SK-N-SH (cell line): ENCODE measurements at places on chromosomes 11 and 22. TPM values are rescaled to one million over a fixed set of nuclear protein-coding genes. Genes with fewer than 3 reads are reported as not detected.
A peak's percentile ranks its signal among the peaks of the same experiment; 100 is the strongest.

GRCh38 chr22:25621986-25622385 lies 57.5 kb downstream of the GRK3 start:
- no peaks in the 10 kb centered on the region for H3K27me3 ChIP-seq
- no peaks in the 10 kb centered on the region for H3K36me3 ChIP-seq
- H3K4me1 ChIP-seq = no peaks in the 10 kb centered on the region
- no peak for DNase-seq
- H3K4me3 ChIP-seq = no peak overlapping the region
- H3K27ac ChIP-seq = no peak overlapping the region

GRCh38 chr11:788953-789940 lies 643 bp downstream of the CEND1 start:
- H3K27me3 ChIP-seq = no peaks in the 10 kb centered on the region
- no peaks in the 10 kb centered on the region for H3K36me3 ChIP-seq
- H3K4me1 ChIP-seq = peaks cover 20% of the 10 kb centered on the region; the same call in 1 of the 2 replicates
- H3K4me3 ChIP-seq = peak overlapping the region; percentile 58

DNA sequence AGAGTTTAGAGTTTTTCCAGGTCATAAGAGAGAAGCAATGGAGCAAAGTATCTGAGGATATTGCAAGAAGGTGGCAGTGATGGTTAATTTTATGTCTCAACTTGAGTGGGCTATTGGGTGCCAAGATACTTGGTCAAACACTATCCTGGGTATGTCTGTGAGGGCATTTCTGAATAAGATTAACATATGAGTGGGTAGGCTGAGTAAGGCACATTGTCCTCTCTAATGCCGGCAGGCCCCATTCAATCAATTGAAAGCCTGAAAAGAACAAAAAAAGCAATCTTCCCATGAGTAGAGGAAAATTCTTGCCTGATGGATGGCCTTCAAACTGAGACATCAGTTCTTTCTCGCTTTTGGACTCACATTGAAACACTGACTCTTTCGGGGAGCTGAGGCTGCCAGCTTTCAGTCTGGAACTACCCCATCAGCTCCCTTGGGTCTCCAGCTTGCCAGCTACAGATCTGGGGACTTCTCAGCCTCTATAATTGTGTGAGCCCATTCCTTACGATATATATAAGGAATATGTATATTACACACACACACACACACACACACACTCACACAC lies 228.8 kb downstream of the BUD13 start:
- no peak overlapping the region for H3K27ac ChIP-seq
- H3K4me3 ChIP-seq = no peak overlapping the region
- no peak for DNase-seq
- no peaks in the 10 kb centered on the region; the same call in 1 of the 2 replicates for H3K27me3 ChIP-seq
- H3K36me3 ChIP-seq = no peaks in the 10 kb centered on the region

DNA sequence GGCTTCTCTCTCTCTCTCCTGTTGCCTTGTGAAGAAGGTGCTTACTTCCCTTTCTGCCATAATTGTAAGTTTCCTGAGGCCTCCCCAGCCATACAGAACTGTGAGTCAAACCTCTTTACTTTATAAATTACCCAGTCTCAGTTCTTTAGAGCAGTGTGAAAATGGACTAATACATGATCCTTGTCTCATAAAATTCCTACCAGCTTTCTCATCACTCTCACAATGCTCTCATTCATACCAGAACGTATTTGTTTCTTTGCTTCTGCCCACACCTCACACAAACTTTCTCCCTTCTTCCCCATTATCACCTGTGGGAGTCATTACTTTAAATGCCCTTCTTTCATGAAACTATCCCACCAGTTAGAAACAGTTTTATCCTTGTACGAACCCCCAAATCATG lies 62.7 kb upstream of the ARHGAP42 start:
- DNase-seq = no peak
- H3K27me3 ChIP-seq = no peaks in the 10 kb centered on the region
- H3K4me1 ChIP-seq = no peaks in the 10 kb centered on the region
- H3K36me3 ChIP-seq = no peaks in the 10 kb centered on the region
- no peak overlapping the region for H3K4me3 ChIP-seq

DNA sequence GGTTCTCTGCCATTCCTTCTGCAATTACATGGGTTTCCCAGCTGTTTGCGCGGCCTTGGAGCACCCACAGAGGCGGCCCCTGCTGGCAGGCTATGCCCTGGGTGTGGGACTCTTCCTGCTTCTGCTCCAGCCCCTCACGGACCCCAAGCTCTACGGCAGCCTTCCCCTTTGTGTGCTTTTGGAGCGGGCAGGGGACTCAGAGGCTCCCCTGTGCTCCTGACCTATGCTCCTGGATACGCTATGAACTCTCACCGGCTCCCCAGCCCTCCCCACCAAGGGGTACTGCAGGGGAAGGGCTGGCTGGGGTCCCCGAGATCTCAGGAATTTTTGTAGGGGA lies 2.6 kb downstream of the RCE1 start:
- peak; percentile 11 for DNase-seq
- H3K4me3 ChIP-seq = no peak overlapping the region
- peaks cover 24% of the 10 kb centered on the region; the same call in 1 of the 2 replicates for H3K4me1 ChIP-seq

- H3K36me3 ChIP-seq = peaks cover 2% of the 10 kb centered on the region; the same call in 1 of the 2 replicates
- DNase-seq = no peak
- no peak overlapping the region for H3K4me3 ChIP-seq
- no peaks in the 10 kb centered on the region for H3K27me3 ChIP-seq
- H3K27ac ChIP-seq = no peak overlapping the region
- no peaks in the 10 kb centered on the region for H3K4me1 ChIP-seq
These were observed 152.0 kb downstream of the TBC1D22A start for GRCh38 chr22:46914481-46914880.

DNA sequence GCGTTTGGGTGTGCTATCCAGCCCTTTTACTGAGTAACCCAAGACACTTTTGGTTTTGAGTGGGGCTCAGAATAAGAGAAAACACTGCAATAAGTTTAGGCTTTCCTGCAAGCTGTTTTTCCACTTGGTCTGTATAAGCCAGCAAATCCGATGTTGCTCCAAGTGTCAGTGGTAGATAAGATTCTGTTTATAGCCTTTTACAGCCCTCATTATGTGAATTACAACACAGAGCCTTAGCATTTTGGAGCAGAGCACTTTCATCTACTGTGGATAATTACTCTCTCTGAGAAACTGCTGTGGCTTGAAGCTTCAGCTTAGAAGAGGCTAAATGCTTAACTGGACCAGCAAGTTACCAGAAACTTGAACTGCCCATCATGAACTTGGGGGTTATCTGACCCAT lies 601.1 kb downstream of the JRKL start:
- H3K27ac ChIP-seq = no peak overlapping the region
- H3K4me3 ChIP-seq = no peak overlapping the region
- no peaks in the 10 kb centered on the region for H3K4me1 ChIP-seq
- H3K36me3 ChIP-seq = no peaks in the 10 kb centered on the region

DNA sequence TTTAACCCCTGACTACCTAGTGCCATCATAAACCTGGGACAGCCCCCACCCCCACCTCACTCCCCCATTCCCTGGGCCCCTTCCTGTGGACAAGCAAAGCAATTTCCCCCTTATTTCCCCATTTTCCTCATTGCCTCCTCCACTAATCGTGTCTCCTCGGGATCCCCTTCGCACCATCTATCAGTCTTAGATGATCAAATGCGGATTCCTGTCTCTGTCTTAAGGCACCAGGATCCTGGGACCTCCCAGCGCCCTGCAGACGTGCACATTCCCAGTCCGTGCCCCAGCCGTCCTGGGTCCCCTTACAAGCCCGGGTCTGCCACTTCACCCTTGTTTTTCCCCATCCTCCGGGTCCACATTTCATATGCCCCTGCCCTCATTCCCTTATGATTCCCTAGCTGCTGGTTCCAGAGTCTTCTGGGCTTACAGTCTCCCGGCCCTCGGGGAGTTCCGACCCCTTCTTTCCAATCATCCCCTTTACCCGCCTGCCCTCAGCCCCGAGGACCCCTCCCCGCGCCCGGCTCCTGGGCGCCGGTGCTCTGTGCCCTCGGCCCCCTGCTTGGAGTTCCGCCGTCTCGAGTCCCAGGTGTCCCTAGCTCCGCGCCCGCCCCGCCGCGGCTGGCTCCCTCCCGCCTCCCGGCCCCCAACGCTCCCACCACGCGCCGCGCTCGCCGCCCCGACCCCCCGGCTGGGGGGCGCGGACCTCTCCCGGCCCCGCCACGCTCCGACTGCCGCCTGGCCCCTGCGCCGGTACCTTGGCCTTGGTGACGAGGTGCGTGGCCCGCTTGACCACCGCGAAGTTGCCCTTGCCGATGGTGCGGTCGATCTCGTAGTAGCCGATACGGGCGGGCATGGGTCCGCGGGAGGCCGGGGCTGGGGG lies 599 bp downstream of the SIK3 start:
- peak overlapping the region; percentile 74 for H3K27ac ChIP-seq
- H3K36me3 ChIP-seq = no peaks in the 10 kb centered on the region
- H3K27me3 ChIP-seq = no peaks in the 10 kb centered on the region
- DNase-seq = peak; percentile 82
- H3K4me1 ChIP-seq = peaks cover 30% of the 10 kb centered on the region

DNA sequence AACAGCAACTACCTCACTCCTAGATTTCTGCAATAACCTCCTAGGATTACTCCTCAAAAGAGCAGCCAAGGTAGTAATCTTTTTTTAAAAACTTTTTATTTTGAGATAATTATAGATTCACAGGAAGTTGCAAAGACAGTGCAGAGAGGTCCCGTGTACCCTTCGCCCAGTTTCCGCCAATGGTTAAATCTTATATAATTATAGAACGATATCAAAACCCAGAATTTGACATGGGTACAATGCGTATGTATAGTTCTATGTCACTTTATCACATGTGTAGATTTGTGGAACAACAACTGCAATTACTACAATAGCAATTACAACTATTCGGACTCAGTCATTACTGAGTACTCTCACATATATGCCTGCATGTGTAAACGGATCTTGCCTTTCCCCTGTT lies 94.8 kb upstream of the APOA1 start:
- no peak for DNase-seq
- H3K4me1 ChIP-seq = peaks cover 17% of the 10 kb centered on the region; the same call in 1 of the 2 replicates
- H3K4me3 ChIP-seq = no peak overlapping the region
- no peak overlapping the region for H3K27ac ChIP-seq
- no peaks in the 10 kb centered on the region for H3K36me3 ChIP-seq

DNA sequence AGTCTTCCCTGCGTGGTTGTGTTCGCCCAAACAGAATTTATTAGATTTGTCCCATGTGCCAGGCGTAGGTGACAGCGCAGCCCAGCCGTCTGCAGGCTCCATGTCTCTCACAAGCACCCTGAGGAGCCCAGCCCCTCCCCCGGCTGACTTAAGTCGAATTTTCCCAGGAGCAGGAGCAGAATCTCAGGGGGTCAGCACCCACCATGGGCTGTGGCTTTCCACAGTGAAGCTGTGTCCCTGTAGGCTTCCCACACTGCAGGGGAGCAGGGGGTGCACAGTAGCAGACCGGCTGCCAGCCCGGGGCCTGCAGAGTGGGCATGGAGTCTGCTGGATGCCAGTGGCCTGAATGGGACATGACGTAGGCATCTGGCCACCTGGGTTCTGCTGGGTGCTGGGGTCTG lies 16.0 kb downstream of the PARVG start:
- H3K27ac ChIP-seq = no peak overlapping the region
- H3K27me3 ChIP-seq = no peaks in the 10 kb centered on the region; the same call in 1 of the 2 replicates

- no peaks in the 10 kb centered on the region for H3K36me3 ChIP-seq
- no peaks in the 10 kb centered on the region for H3K4me1 ChIP-seq
- H3K27me3 ChIP-seq = no peaks in the 10 kb centered on the region
- no peak overlapping the region for H3K4me3 ChIP-seq
These were observed 40.2 kb downstream of the MCM5 start for GRCh38 chr22:35440129-35440528.

DNA sequence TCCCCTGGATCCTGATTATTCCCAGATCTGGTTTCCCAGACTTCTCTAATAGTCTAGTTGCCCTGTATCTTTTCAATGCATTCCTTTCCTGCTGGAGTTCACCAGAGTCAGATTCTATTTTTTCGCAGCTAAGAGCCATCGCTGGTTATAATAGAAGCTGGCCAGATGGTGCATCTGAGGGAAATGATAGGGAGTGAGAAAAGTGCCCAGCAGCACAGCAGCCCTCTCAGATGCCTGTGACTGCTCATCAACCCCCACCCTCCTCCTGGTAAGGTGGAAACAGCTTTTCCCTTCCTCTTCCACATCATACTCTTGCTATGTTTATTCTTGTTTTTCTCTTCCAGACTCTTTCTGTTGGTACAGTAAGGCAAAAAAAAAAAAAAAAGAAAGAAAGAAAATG lies 12.8 kb downstream of the OR8A1 start:
- H3K27me3 ChIP-seq = peaks cover 46% of the 10 kb centered on the region; the same call in 1 of the 2 replicates
- no peak overlapping the region for H3K4me3 ChIP-seq
- no peaks in the 10 kb centered on the region for H3K4me1 ChIP-seq
- no peaks in the 10 kb centered on the region for H3K36me3 ChIP-seq
- H3K27ac ChIP-seq = no peak overlapping the region
- no peak for DNase-seq

GRCh38 chr11:2086239-2087040 lies 52.7 kb downstream of the IGF2 start:
- no peak for DNase-seq
- H3K27me3 ChIP-seq = no peaks in the 10 kb centered on the region
- H3K4me1 ChIP-seq = no peaks in the 10 kb centered on the region
- H3K27ac ChIP-seq = no peak overlapping the region

GRCh38 chr11:110431051-110431672 lies 1.4 kb downstream of the FDX1 start:
- no peaks in the 10 kb centered on the region for H3K36me3 ChIP-seq
- H3K27ac ChIP-seq = no peak overlapping the region
- no peaks in the 10 kb centered on the region for H3K27me3 ChIP-seq
- H3K4me1 ChIP-seq = peaks cover 13% of the 10 kb centered on the region; the same call in 1 of the 2 replicates
- H3K4me3 ChIP-seq = peak overlapping the region; percentile 91

DNA sequence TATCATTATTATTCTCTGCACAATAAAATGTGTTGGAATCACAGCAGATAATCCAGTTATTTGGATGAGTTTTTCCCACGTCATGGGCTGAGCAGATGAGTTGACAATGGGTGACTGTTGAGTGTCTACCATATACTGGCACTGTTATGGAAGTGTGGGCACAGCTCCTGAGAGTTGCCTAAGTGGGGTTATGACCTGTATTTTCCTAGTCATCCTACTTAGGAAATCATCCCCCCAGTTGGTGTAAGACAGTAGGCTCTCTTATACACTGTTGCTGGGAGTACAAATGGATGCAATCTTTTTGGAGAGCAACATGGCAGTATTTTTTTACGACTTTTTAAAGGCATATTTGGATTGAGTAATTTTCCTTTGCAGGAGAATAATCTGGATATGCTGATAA lies 66.4 kb downstream of the TRAF6 start:
- no peaks in the 10 kb centered on the region for H3K36me3 ChIP-seq
- H3K27me3 ChIP-seq = no peaks in the 10 kb centered on the region
- no peaks in the 10 kb centered on the region for H3K4me1 ChIP-seq
- no peak overlapping the region for H3K27ac ChIP-seq

The XNDC1N gene
- 3.4 and 4.5 TPM in 2 replicates for polyA plus RNA-seq

The RNF215 gene
- polyA plus RNA-seq = 28.6 and 37.2 TPM in 2 replicates

The PUS3 gene
- 7.0 and 8.3 TPM in 2 replicates for polyA plus RNA-seq

The SAA4 gene
- not detected in 2 replicates for polyA plus RNA-seq

The DDX10 gene
- 35.8 and 42.7 TPM in 2 replicates for polyA plus RNA-seq

The C11orf65 gene
- 0.07 and 0.29 TPM in 2 replicates for polyA plus RNA-seq

The OR51B2 gene
- not detected in 2 replicates for polyA plus RNA-seq

The FXYD2 gene
- polyA plus RNA-seq = not detected in 2 replicates

The OR51B4 gene
- 0.07 and 0.29 TPM in 2 replicates for polyA plus RNA-seq

The OSBPL5 gene
- polyA plus RNA-seq = 7.8 and 10.9 TPM in 2 replicates

The TPH1 gene
- polyA plus RNA-seq = 0.02 and 0.03 TPM in 2 replicates

The IFITM2 gene
- 398 and 518 TPM in 2 replicates for polyA plus RNA-seq

The SNU13 gene
- 273 and 282 TPM in 2 replicates for polyA plus RNA-seq

The TESMIN gene
- polyA plus RNA-seq = 2.0 and 3.5 TPM in 2 replicates
